GM23338 (cell line): ENCODE measurements at places on chromosomes 13 and 19. TPM values are rescaled to one million over a fixed set of nuclear protein-coding genes. Genes with fewer than 3 reads are reported as not detected.
A peak's percentile ranks its signal among the peaks of the same experiment; 100 is the strongest.

GRCh38 chr13:23288995-23289394 is 108.2 kb downstream of the SGCG start:
- DNase-seq = no peak

KLHL1 gene
- total RNA-seq = not detected in 2 replicates

- peak; percentile 73 for DNase-seq
Observed at GRCh38 chr13:99434258-99434788, 66.9 kb upstream of the TM9SF2 start.

CDX2 gene
- not detected in 2 replicates for total RNA-seq

GRCh38 chr19:7294558-7295212 is 471 bp upstream of the INSR start:
- peak; percentile 56 for DNase-seq

PDX1 gene
- total RNA-seq = not detected in 2 replicates

DNA sequence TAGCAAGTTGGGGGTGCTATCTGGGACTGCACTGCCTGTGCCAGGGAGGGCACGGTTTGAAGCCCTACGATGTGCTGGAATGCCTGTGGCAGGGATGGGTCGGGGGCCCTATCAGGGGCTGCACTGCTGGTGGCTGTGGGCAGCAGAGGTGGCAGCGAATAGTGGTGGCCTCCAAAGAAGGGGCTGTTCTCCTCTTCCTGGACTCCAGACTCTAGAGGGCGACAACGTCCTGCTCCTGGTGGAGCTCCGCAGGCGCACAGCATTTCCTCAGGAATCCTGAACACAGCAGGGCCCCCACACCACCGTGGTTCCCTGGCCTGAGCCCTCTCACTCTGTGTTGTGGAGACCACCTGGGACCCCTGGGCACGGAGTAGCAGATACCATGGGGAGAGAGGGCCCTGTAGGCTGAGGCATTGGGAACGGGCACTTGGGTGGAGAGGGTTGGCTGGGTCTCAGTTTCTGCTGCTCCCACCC is 145.6 kb downstream of the TNFRSF19 start:
- DNase-seq = peak; percentile 74

DNA sequence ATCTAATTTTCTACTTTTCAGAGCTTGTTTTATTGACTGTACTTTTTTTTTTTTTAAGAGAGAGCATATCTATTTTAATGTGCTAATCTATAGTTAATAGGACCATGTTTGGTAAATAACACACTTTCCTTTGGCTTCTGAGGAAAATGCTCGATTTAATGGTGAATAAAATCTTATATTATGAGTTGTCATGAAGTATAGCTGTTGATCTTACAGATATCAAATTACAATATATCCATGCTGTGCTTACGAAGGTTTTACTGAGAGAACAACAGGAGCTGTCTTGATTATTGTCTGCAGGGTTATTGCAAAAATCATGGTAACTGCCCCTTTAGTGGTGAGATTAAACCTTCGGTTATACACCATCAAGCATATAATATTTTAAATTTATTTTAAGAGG is 29.6 kb downstream of the URI1 start:
- DNase-seq = no peak
